ENCODE measurements at places on chromosomes 6 and 20. TPM values are rescaled to one million over a fixed set of nuclear protein-coding genes. Genes with fewer than 3 reads are reported as not detected.

GRCh38 chr6:47047097-47047478 is 5.0 kb upstream of the ADGRF1 start:
- DNase-seq = no peak

DNA sequence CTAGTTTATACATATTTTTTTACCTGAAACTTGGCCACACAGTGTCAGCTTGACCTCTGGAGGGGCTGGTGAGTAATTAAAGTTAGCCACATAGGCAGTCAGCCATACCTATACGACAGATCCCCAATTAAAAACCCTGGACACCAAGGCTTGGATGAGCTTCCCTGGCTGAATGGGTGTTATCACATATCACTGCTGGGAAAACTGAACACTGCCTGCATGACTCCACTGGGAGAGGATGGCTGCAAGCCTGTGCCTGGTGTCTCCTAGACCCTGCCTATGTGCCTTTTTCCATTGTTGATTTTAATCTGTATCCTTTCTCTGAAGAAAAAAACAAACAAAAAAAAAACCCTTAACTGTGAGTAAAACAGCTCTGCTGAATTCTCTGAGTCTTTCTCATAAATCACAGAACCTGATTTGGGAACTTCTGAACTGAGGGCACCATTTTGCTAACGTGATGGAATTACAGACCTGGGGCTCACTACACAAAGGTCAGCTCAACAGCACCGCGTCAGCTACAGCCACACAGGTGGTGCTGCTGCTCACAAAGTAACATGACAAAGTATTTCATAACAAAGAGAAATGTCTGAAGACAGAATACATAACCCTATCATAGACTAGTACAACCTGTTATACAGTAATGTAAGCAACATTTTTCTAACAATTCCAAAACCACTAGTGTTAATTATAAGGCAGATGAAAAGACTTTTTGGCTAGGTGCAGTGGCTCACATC is 97.0 kb downstream of the SLC23A2 start:
- DNase-seq = no peak

DNA sequence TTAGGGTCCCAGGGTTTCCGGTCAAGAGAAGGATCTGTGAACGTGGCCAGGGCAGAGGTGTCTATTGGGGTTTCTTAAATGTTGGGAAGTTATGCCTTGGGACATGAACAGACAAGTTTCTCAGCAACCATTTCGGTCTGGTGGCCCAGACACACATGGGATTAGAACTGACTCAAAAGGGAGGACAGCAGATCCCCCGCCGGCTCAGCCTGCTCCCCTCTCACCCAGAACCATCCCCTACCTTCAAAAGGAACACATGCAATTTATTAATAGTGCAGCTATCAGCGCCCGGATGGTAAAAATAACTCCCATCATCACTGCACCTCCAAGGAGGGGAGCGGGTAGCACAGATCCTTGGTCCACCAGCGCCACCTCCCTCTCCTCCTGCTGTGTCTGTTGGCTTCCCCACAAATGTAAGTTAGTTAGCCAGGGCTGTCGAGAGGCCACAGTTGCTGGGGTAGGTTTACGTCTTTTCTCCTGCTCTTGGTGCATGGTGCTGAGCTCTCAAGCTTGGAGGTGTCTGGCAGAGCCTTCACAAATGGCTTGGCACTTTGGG is 77.1 kb downstream of the TRAM2 start:
- no peak for DNase-seq

- no peak for DNase-seq
Measured at GRCh38 chr6:82910820-82911219, 154.8 kb downstream of the UBE3D start.

- DNase-seq = no peak
Measured at GRCh38 chr20:58138395-58138794, 90.1 kb downstream of the ANKRD60 start.

- no peak for DNase-seq
Measured at GRCh38 chr20:44884907-44885391, 556 bp upstream of the YWHAB start.

DNA sequence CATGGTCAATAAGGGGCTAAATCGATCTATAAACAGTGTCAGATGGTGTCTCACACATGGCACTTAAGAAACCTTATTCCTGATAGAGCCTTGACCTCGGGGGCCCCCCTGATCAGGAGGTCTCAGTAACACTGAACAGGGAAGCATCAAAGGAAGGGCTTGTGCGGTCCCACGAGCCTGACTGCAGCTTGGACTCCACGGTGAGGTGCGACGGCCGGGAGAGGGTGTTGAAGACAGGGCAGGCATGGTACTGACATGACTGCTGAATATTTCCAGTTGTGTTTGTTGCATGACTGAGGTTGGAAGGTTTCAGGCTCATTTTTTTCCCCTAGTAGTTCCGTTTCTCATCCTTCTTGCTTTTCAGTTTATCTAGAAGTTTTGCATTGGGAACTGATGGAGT is 107.1 kb upstream of the JAG1 start:
- DNase-seq = no peak

DNA sequence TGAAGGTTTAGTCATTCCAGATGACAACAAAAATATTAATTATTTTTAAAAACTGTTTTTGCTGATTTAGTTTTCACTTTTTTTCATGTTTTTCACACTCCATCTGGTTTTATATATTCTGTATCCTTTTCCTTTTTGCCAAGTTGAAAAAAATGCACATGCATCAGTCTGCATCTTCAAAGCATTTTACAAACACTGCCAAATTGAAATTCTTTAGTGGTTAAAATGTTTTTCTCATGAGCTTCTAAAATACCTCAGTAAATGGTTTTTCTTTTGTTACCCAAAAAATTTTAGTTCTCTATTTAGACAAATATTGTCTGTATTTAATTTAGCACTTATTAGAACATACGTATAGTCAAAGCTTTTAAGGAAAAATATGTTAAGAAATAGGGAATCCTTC is 386.9 kb upstream of the HSF2 start:
- DNase-seq = no peak

Gene MED23
- total RNA-seq = 37.3 TPM

Gene SRC
- total RNA-seq = 15.4 TPM

Gene PROKR2
- not detected for total RNA-seq

Measured in neural progenitor cell (in vitro differentiated cells).